ENCODE measurements at places on chromosomes 7 and 10.

DNA sequence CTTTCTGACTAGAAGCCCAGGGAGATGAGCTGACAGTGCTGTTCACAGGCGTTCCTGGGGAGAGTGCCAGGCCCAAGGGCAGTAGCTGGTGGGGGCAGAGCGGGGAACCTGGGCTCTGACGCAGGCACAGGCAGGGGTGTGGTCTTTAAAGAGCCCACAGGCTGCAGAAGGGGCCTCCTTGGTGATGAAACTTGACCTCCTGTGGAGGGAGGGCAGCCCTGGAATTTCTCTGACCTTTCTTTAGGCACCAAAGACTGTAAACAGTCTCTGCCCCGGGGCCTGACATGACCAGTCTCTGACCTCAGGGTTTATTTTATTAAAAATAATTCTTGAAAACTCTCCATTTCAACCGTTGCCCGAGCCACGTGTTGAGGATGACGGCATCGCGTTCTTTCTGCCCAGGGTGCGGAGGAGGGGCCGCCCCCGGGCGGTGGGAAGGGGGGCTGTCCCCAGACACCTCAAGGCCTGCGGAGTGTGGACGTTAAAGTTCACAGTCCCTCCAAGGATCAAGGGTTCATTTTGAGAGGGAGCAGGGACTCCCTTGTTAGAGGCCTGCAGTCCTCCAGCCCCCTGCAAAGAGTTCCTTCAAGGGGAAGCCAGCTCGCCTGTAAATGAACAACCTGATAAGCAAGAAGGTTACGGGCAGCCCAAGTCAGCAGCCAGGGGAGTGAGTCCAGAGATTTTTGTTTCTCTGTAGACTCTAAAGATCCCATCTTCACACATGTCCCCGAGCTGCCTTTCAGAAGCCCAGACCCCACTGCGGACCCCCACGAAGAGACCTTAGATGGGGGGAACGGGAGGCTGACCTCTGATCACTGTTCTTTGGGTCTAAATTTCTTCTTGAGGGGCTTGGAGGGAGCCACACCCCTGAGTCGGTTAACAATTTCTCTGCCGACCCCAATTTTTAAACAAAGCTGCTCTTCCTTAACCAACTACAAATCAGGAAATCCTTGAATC, 128.9 kb downstream of the VIPR2 start:
- DNase-seq: no peak

DNA sequence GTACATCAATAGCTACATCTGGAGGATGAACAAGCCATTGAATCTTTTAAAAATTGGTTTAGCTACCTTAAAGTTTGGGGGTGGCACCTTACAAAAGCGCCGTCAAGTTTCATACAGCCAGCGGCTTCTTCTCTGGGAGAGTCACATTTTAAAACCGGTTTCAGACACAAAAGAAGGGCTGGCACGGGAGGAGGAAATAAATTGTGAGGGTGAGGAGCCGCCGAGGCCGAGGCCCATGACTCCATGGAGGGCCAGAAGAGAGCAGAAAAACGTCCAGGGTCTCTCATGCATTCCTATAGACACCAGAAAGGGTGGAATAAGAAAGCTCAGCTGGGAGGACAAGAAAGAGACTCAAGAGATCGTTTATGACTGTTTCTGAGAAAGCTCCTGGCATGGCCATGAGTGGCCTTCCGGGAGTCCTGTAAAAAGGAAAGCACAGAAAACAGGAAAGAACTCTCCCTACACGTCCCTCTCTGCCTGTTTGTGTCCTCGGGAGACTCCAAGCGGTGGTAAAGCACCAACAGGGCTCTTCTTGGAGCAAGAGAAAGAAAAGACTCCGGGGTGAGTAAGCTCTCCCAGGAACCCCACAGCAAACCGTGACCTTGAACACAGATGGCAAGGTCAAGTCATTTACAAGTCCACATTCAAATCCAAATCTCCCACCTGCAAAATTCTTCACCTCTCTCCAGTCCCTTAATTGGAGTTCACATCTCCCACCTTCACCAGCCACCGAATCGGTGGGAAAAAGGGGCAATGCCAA, 1.8 kb downstream of the FRAT2 start:
- no peak for DNase-seq

- no peak for DNase-seq
Observed at GRCh38 chr10:17248964-17249363, 20.9 kb downstream of the VIM start.

DNA sequence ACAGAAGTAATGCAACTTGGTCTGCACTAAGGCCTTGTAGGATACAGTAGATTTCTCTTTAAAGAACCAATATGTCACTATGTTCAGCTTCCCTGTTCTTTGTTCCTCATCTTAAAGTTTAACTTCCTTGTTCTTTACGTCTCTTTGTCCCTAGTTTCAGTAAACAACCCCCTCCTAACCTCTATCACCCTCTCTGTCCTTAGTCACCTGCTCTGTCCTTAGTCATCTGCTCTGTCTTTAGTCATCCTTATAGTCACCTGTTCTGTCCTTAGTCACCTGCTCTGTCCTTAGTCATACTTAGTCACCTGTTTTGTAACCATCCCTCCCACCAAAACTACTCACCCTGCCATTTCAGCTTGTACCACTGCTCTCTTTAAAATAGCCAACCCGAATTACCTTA, 144.6 kb upstream of the TMEM106B start:
- no peak for DNase-seq

GRCh38 chr10:96973809-96974747, 142.0 kb downstream of the LCOR start:
- no peak for DNase-seq

DNA sequence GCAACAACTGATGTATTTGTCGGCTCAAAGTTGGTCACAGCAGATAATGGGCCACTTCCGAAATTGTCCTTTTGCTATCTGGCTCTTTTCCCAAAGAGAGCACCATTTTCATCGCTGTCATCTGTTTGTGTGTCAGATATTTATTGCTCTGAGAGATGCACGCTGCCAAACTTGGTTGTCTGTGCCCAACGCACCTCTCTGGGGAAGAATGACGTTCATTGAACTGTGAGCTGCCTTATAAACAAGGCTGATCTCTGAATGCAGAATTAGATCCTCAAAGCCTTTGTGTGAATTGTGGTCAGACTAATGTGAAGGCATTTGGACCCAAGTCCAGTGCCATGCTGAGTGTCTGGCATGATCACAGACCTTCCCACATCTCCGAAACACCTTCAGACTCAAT, 174.7 kb upstream of the LYZL1 start:
- no peak for DNase-seq

DNA sequence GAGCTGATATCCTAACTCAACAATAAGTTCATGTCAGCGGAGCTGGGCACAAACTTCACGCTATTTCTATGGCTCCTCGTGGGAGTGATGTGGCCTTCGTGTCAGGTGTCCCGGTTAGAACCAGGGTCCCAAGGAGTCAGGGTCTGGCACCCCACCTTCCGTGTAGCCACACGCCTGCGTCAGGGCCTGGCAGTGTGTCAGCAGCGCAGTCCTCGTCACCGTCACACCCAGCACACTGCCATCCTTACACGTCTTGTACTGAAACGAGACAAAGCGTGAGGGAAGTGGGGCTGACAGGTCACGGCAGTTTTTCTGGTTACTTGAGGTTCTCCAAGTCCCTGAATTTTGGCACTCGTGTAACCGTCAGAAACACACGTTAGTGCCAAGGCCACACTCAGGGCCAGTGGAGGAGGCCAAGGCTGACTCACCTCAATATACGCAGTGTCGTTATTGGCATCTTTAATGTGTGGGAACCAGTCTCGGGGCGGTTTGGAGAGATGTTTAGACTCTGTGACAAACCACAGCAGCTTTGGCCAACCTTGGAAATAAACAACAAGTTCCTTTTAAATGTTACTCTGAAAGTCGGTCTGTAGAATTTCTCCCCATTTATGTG, 254.7 kb downstream of the ZMYND11 start:
- no peak for DNase-seq

- no peak for DNase-seq
Observed at GRCh38 chr7:109806548-109806947, 1236.9 kb downstream of the DNAJB9 start.

GRCh38 chr7:48899932-48900331, 24.4 kb upstream of the CDC14C start:
- DNase-seq: no peak

GRCh38 chr7:40120020-40120419, 14.4 kb downstream of the MPLKIP start:
- no peak for DNase-seq

DNA sequence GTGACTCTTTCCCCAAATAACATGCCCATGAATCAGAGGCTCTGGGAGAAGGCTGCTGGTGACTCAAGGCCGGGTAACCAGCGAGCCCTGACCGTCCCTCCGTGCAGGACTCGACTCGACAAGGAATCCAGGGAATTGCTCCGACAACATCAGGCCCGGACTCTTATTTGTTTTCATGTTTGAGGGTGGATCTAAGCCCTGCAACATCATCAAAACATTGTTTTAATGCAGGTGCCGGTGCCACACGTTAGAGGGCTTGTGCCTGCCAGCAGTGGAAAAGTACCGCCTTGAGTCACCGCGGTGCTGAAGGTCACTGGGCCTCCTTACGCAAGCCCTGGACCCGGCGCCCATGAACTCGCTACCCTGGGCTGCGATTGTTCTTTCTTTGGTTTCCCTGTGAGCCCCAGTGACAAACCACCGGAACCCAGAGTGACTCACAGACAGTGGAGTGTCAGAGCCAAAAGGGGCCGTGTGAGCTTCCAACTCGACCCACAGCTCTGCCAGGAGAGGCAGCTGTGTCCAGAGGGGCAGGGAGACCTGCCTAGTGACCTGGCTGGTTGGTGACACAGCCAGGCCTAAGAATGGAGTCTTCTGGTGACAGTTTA, 139.4 kb upstream of the SHH start:
- DNase-seq: no peak

DNA sequence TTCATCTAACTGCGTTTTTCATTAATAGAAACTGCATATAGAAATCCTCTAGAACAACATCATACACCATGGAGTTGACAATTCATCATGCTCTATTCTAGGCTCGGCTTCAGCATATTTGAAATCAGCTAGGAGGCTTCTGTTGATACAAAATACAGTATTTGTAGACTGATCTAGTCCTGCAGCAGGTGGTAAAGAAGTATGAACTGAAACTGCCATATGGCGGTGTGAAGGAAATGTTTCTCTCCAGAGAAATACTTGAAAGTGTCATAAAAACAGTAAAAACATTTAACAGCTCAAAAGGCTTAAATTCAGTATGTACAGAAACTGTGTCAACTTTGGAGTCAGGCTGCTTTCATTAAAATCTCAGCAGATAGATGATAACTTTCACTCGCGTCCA, 32.0 kb upstream of the MYO3A start:
- no peak for DNase-seq

GRCh38 chr10:70809011-70809611, 6.6 kb upstream of the SGPL1 start:
- DNase-seq: no peak

GRCh38 chr7:155594163-155594732, 47.9 kb upstream of the CNPY1 start:
- no peak for DNase-seq

DNA sequence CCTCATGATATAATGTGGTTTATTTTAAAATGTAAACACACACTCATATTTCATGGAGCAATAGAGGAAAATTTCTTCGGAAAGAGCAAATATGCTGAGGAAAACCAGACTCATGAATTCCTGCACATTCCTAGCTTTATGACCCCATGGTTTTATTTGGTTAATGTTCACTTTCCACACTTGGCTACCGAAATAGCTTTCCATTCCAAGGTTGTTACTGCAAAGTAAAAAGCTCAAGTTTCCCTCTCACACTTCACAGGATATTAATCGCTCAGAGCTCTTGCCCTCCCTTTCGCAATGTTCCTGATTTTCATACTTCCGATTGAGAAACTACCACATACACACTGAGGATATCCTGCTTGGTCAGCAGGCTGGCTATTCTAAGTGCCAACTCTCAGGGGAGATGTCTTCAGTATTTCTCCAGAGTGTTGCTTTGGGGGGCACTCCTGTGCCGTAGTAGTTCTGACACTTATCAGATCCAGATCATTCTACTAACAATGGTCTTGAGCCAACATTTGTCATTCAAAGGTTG, 77.5 kb upstream of the STEAP1B start:
- no peak for DNase-seq

- no peak for DNase-seq
Observed at GRCh38 chr10:97974526-97975525, 55.6 kb downstream of the CRTAC1 start.

DNA sequence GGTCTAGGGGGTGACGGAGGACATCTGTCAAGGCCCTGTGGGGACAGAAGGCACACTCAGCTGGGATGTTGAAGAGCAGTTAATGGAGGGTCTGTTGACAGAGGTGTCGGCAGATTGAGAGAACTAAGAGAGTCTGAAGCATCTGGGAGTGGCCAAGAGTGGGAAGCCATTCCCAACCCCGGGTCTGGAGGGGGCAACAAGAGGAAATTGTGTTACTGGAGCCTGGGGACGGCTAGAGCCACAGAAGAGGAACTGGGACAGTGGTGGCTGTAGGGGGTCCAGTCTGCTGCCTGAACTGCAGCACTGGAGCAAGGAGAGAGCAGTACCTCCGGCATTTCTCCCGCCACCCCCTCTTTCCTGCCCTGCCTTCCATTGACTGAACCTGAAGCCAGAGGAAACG, 136.6 kb downstream of the CHN2 start:
- DNase-seq: no peak

- DNase-seq: no peak
Observed at GRCh38 chr7:151768805-151769187, 108.1 kb downstream of the PRKAG2 start.

GRCh38 chr10:12723220-12723619, 278.3 kb downstream of the CCDC3 start:
- no peak for DNase-seq

DNA sequence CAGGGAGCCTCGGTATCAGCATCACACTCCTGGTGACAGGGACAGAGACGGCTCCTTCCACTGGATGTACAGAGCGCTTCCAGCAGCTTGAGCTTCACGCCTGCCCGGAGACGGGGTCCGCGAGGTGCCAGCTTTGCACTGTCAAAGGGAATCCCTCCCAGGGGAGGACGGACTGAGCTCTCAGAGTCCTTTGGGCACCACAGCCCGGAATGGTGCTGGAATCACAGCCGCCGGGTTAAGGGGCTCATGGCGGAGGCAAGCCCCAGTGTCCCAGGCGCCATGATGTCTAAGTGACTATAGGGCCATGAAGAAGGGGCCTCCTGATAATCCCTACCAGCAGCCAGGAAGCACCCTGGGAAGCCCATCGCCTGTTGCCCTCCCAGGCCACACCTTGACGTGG, 41.4 kb downstream of the PTPRN2 start:
- no peak for DNase-seq

- DNase-seq: no peak
Observed at GRCh38 chr7:153640586-153640985, 411.6 kb upstream of the DPP6 start.

DNA sequence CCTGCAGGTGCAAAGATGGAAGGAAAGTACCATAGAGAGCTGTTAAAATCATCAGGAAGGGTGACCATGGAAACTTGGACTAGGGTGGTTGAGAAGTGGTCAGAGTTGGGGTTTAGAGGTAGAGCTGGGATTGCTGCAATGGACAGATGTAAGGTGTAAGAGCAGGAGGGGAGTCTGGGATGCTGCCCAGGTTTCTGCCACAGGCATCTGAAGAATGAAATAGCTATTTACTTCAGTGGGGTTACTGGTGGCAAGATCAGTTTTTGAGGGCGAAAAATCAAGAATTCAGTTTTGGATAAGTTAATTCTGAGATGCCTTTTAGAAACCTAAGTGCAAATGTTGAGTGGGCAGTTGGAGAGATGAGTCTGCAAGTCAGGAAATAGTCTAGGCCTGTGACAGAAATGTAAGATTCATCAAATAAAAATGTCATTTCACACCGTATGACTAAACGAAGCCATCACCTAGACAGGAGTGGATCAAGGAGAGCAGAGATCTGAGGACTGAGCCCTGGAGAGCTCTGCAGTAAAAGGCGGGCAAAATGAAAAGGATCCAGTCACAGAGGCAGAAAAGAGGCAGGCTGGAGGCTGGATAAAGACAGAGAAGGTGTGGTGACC, 22.7 kb upstream of the TOMM7 start:
- no peak for DNase-seq

- DNase-seq: no peak
Observed at GRCh38 chr7:95324431-95324830, at the start of gene PON1. PON1 (minus strand) TSS chr7:95324532; CDS start chr7:95324475, 57 bp downstream.

Measured in activated CD4-positive, CD25-positive, alpha-beta regulatory T cell (primary cell).